ENCODE measurements at places on chromosomes 13 and 19.

GRCh38 chr13:34046457-34046856, 228.5 kb downstream of the RFC3 start:
- no peak for DNase-seq

- no peak for DNase-seq
Measured at GRCh38 chr13:75801388-75801945, 165.3 kb downstream of the LMO7 start.

DNA sequence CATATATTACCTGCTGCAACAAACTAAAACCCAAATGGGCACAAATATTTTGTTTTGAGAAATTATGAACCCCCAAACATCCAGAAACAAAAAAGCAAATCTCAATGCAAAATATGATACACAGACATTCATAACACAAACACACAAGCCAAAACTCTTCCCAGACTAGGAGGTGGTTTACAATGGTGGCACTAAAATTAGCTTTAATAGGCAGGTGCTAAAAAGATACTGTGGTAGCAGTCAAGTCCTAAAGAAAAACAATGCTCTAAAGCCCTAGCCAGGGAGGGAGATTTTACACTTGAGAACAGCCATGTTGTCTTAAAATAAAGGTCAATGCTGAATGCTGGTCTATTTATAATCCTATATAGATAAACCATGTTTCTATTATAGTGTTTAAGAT, 65.0 kb downstream of the DOCK9 start:
- no peak for DNase-seq

GRCh38 chr13:58343076-58343475, 711.5 kb downstream of the PCDH17 start:
- no peak for DNase-seq

DNA sequence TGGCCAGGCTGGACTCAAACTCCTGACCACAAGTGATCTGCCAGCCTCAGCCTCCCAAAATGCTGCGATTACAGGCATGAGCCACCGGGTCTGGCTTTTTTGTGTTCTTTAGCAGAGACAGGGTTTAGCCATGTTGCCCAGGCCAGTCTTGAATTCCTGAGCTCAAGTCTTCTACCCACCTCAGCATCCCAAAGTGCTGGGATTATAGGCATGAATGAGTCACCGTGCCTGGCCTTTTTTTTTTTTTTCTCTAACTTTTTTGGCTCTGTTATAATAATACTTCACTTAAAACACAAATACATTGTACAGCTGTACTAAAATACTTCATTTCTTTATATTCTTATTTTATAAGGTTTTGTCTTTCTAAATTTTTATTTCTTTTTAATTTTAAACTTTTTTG, 599.5 kb upstream of the PCDH9 start:
- no peak for DNase-seq

DNA sequence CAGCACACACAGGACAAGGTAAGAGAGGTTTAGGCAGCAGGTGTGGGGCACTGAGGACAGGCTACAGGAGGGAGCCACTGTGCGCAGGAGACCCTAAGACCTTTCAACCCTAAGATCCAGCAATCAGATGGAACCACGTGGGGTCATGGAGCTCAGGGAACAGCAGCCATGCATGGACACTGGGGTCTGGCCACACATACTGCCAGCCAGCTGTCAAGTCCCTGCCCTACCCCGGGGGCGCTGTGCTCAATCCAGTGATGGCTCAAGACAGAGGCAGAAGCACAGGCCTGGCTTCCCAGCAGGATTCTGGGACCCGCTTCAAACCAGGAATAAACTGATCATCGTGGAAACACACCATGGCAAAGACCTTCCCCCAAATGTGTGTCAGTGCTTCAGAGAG, 25.5 kb upstream of the EPHX3 start:
- no peak for DNase-seq

DNA sequence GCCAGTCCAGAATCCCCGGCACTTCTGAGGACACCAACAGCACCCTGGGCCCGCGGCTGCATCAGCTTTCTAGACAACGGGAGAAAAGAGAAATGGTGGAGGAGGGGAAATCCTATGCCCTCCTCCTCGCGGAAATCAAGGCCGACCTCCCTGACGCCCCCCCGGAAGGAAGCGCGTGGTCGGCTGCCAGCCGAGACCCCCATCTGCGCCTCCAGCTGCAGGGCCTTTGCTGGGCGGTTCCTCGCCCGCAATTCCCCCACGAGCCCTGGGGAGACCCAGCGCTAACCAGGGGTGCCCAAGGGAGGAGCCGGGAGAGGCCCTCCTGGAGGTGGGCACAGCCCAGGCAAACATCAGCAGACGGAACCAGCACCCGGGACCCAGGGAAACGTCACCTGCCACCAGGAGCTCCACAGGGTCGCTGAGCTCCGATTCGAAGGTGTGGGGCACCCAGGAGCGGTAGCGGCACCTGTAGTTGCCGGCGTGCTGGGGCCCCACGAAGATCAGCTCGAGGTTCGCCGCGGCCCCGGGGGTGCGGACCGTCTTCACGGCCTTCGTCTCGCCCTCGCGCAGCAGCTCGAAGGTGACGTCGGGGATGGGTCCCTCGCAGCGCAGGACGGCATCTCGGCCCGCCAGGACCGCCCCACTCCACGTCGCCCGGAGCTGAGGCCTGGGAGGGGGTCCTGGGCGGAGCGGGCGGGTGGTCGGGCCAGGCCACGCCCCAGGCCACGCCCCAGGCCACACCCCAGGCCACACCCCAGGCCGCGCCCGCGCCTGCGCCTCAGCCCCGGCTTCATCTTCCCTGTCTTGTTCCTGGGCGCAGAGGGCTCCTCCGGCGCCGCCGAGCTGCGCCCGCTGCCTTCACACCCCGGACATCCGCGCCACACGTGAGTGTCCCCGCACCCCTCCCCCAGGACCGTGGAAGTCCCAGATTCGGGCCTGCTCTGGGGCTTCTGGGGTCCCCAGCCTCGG, 6.0 kb downstream of the A1BG start:
- peak; percentile 57 for DNase-seq

- DNase-seq = no peak
Measured at GRCh38 chr19:30754162-30754561, 382.0 kb downstream of the ZNF536 start.

DNA sequence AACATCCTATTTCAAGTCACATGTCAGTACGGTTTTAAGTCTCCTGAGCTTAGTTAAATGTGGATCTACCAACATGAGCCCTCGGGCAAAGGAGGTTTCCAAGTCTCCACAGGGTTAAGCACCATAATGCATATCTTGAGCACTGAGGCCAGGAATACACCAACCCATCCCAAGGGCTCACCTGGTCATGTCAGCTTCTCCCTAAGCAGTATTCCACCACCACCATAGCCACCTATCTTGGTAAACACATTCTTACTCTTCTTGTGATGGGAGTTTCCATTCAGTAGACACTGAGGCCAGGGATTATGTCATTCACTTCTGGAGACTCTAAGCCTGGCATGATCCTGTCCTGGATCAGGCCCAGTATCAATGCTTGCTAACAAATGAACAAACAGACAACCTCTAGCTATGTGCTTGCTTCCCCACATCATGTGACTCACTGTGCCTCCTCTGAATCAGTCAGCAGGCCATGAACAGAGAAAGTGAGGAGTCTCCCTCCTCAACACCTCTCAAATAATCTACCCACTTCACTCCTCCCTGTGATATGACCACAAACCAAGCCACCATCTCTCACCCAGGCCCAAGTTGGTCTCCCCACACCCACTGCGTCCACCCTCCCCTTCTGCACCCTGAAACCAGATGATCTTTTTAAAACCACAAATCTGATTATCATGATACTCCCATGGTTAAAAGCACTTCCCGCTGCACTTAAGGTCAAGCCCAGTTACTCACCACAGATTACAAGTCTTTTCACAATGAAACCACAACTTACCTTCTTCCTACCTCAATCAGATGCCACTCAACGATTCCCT, 5.8 kb downstream of the PEG3 start:
- DNase-seq = no peak

DNA sequence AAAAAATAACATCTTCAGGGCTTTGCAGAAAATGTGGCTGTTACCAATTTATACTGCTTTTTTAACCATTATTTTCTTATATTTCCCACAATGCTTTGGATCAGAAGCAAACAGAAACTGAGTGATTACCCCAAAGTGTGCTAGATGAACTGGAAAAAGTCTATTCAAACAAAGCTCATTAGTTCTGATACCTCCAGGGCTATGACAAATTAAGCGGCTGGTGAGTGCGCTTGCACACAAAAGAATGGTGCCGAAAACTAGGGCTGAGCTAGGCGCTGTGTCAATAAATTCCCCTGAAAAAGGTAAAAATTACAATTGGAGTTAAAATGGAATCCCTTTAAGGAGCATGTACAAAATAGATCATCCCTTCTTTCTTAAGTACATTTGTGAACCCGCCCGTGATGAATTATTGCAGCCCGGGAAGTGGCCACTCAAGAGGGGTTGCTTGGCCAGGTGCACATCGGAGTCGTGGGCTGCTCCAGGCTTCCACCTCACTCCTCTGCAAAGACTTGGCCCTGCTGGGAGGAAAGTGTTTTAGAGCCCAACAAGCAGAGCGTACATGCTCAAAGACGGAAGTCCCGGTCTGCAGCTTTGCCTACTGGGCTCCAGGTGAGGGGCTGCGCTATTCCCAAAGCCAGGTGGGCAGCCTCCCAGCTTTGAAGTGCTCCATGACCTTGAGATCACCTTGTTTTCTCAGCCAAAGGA, 164.0 kb upstream of the ZNF507 start:
- no peak for DNase-seq

DNA sequence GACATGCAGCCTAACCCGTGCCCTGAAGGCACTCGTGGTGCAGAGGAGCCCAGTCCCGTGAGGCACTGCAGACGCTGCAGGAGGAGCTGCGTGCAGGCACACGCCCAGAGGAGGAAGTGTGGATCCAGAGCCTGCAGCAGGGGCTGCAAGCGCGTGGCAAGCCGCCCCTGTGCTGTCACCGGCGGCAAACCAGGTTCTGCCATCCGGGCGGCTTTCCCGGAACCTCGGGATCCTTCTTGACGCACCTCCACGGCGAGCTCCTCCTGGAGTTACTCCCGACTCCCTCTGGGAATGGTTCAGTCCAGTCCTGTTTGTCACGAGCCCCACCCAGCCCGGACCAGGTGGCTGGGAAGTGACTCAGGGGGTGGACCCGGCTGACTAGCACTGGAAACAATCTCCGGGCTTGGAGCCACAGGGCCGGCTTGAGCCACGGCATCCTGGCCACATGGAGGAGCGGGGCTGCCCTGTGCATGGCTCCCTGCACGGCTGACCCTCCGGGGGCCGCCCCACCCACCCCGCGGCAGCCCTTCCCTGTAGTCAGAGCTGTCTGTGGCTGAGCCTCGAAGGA, 10.2 kb downstream of the DPP9 start:
- DNase-seq = no peak

- no peak for DNase-seq
Measured at GRCh38 chr19:47729468-47729798, 15.9 kb upstream of the NOP53 start.

DNA sequence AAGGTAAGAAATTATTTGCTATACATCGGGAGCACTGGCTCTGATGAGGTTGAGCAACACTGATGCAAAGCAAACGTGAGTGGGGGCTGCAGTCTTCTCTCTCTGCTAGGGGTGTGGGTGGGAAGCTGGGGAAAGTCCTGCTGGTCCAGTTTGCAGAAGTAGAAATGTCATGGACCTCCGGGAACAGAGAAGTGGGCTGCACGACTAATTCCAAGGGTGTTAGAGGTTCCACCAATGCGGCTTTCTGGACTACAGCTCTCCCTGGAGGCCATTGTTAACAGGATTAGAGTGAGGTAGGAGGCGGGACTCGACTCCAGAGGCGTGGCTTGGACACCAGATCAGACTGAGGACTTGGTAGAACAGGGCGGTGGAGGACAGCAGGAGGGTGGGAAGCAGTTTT, 5.7 kb upstream of the FBXO27 start:
- no peak for DNase-seq

- no peak for DNase-seq
Measured at GRCh38 chr13:24625331-24625731, 54.9 kb upstream of the ATP12A start.

- DNase-seq = no peak
Measured at GRCh38 chr19:9323557-9323918, 441 bp upstream of the ZNF559 start.

DNA sequence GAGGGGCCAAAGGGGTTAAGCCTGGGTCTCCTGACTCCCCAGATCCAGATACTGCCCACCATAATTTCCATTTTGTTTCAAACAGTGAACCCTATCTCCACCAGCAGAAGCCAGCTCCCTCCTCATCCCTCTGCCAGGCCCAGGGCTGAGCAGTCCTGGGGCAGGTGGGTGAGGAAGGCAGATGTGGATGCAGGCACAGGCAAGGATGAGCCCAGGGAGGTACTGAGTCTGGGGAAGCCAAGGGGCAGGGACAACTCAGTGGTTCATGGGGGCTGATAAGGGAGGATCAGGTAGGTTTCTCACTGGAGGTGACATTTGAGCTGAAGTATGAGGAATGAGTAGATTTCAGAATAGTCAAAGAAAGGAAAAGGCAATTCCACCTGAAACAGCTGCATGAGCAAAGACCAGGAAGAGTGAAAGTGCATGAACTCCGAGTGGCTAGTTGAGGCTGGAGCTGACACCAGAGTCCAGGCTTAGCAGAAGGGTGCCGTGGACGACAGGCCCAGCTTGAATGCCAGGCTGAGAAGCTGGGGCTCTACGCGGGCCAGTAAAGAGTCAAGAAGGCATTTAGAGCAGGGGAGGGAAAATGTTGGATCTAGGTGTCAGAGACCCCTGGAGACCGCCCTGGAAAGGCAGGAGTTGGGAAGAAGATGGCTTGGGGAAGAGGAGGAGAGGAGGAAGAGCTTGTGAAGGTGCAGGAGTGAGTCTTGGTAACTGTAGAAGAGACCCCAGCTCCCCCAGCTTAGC, 10.3 kb downstream of the CIC start:
- no peak for DNase-seq

DNA sequence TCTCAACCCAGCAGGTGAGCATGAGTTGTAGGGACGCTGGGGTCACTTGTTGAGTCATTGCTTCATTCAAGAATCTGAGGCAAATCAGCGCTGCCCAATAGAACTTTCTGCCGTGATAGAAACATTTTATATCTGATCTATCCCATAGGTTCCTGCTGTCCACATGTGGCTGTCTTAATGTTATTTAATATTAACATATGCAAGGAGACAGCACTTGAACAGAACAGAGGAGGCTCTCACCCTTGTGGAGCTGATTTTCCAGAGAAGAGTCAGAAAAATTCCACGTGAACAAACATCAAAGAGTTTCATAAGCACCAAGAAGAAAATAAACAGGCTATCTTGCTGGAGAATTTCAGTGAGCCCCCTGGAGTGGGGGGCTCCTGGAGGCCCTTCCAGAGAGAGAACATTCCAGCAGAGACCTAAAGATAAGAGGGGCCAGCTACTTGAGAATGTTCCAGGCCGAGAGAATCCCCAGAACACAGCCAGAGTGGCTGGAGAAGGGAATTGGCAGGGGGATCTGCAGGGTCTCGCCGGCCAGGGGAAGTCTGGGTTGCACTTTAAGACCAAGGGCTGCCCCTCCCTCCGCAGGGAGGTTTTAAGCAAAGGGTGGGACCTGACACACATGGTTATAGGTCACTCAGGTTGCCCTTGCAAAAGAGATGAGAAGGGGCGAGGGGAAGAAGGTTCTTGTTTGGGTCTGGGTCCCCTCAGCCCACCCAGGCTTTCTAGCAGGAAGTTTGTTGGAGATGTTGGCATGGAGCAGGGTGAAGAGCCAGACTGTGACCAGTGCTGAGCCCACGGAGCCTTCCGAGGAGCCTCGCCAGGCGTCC, 135.7 kb downstream of the CRYL1 start:
- DNase-seq = no peak
